Muscle of back (tissue), 13 donors: ENCODE measurements at places on chromosomes 12 and 14. TPM values are rescaled to one million over a fixed set of nuclear protein-coding genes. Genes with fewer than 3 reads are reported as not detected.

DNA sequence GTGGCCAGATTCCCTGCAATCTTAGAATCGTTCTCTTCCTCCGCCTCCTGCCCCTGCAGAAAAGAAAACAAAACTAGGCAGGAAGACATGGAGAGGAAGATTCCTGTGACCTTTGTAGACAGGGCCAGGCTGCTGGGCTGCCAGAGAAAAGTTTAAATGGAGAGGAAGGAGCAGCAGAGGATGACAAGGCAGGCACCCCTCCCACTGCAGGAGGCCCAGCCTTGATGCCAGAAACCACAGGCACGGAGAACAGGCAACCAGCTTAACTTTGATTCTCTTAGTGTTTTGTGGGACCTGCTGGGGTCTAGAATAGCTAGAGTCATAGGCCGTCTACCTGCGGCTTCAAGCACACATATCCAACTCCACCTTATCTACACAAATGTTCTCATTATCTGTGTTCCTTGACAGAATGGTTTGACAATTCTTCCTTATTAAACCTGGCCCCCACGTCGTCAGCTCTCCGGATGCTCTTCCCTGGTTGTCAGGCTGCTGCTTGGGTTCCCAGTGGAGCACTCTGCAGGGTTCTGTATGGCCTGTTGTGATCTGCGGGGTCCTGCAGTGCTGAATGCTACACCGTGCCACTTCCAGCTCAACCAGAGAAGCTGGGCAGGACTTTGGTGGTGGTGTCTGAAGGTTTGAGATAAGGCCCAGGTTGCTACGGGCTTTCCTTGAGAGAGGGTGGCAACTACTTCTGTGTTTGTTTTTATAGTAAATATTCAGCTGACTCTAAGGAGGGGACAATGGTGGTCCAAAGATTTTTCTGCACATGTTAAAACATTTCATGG, 609.5 kb downstream of the AACS start:
- DNase-seq, result no peak

DNA sequence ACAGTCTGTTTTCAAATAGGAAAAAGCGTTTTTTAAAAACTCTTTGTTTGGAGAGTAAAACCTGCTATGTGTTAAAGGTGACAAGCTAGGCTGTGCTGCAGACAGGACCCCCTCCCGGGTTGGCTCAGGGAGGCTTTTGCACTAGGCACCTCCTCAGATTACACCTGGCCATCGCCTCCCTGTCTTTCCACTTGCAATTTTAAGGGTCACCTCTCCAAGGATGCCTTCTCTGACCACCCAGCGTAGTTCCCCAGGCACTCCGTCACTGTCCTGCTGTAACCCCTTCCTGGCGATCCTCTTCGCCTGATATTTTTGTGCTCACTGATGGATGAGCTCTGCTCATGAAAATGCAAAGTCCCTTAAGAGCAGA, 80.7 kb downstream of the NTF3 start:
- DNase-seq, result no peak

GRCh38 chr14:29037411-29037810, 270.8 kb downstream of the FOXG1 start:
- no peak for DNase-seq

The RPL41 gene
- 5,418 TPM for polyA plus RNA-seq
